HFFc6 (cell line): ENCODE measurements at places on chromosomes 2 and 18. TPM values are rescaled to one million over a fixed set of nuclear protein-coding genes. Genes with fewer than 3 reads are reported as not detected.

The HRH4 gene
- not detected in 3 replicates for total RNA-seq

The POTEJ gene
- not detected in 3 replicates for total RNA-seq

- DNase-seq: no peak
Measured at GRCh38 chr2:204251158-204251997, 293.9 kb upstream of the PARD3B start.

GRCh38 chr2:109582928-109583895 lies 30.6 kb downstream of the SEPTIN10 start:
- DNase-seq: peak; percentile 84

DNA sequence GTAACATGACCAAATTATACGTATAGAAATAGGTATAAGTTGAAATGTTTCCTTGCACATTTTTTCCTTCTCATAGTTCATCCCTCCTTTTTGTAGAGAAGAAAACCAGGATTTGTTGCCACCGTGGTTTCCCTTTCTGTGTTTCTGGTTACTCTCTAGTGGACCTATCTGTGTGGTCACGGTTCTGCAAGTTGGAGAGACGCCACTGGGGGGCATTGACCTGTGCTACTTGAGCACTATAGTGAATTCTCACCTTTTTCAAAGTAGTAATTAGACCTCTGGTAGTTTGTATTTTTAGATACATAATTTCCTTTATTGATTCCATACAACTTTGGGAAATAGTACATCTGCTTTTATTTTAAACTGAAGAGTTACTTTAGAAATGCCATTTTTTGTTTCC lies 444.8 kb downstream of the PTPRM start:
- DNase-seq: no peak

- DNase-seq: no peak
Measured at GRCh38 chr2:144694456-144694855, 174.5 kb upstream of the ZEB2 start.

DNA sequence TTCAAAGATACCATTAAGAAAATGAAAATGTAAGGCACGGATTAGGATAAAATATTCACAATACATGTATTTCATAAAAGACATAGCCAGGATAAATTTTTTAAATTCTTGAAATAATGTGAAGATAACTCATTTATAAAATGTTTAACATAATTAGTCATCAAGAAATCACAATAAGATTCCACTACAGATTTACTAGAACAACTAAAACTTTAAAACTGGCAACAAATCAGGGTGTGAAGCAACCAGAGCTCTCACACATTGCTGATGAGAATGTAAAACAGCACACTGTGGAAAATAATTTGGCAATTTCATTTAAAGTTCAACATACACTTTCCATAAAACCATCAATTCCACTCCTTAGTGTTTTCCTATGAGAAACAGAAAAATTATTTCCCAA lies 89.6 kb upstream of the UBE2E3 start:
- no peak for DNase-seq

DNA sequence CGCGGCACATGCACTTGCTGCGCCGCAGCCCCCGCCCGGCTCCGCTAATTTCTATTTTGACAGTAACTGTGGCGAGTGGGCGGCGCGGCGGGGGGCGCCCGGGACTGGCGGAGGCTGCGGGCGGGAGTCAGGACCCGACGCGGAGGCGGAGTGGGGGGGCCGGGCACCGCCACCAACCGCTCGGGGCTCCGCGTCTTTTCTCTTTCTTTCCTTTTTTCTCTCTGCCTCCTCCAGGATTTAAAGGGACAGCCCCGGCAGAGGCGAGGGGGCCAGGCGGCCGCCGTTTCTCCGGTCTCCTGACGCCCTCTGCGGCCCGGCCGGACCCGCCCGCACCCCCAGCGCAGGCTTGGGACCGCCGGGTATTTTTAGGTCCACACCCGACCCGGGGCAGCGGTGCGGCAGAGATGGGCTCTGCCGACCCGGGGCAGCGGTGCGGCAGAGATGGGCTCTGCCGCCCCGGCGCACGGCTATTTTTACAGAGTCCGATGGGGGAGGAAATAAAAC lies 460 bp upstream of the ZBTB7C start:
- no peak for DNase-seq

GRCh38 chr2:120606280-120606679 lies 129.4 kb upstream of the GLI2 start:
- DNase-seq: no peak

DNA sequence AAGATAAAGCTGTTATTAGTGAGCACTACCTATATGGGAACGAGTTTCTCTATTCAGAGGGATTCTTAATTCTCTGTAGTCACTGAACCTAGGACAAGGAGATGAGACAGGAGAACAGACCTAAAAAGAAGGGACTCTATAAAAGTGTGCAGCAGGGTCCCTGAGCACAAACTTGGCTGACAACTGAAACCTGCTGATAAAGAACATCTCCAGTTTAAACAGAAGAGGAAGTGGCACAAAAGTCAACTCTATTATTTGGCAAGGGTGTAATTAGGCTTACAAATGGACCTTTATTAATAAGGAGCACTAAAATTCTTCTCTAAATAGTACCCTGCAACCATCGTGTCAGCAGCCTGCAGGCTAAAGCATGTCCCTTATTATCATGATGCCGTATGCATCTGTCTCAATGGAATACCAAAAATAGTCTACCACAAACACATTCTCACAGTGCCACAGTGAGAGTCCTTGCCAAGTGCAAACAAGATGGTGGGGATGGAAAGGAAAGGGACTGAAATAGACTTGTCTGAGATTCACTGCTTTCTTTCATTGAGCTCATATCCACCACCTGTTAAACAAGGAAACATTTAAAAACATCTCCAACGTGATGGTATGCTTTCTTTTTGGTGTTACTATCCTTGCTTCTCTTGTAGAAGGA lies 260.2 kb downstream of the INSIG2 start:
- no peak for DNase-seq
